Stimulated activated CD8-positive, alpha-beta memory T cell treated with anti-CD3 and anti-CD28 coated beads, Interleukin-2, amount 100 ng/mL, for 1 hour (primary cell): ENCODE measurements at places on chromosomes 2 and 18.

- DNase-seq = no peak
Measured at GRCh38 chr18:32368170-32368569, 102.5 kb downstream of the GAREM1 start.

- no peak for DNase-seq
Measured at GRCh38 chr18:46341986-46342525, 237.9 kb downstream of the HAUS1 start.

- no peak for DNase-seq
Measured at GRCh38 chr2:231034291-231034882, 2.9 kb upstream of the C2orf72 start.

- no peak for DNase-seq
Measured at GRCh38 chr2:188399159-188399558, 107.5 kb downstream of the GULP1 start.

DNA sequence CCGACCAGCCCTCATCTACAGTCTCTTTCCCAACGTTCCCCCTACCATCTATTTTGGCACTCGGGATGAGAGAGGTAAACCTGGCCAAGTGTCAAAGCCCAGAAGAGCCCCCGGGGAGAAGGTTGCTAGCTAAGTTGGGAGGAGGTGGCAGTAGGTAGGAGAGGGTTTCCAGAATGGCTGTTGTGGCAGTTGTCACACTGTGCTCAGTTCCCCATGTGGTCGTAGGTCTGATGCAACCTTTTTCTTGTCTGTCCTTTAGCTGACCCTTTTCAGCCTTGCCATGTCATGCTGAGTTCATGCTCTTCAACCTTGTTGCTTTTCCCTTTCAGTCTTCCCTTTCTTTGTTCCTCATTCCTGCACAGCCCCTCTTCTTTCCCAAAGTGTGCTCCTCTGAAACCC lies 34.5 kb downstream of the TTLL4 start:
- DNase-seq = no peak

GRCh38 chr18:3688690-3689089 lies 238.7 kb downstream of the TGIF1 start:
- DNase-seq = no peak

GRCh38 chr2:17813742-17814473 lies 2.4 kb upstream of the MSGN1 start:
- DNase-seq = no peak

DNA sequence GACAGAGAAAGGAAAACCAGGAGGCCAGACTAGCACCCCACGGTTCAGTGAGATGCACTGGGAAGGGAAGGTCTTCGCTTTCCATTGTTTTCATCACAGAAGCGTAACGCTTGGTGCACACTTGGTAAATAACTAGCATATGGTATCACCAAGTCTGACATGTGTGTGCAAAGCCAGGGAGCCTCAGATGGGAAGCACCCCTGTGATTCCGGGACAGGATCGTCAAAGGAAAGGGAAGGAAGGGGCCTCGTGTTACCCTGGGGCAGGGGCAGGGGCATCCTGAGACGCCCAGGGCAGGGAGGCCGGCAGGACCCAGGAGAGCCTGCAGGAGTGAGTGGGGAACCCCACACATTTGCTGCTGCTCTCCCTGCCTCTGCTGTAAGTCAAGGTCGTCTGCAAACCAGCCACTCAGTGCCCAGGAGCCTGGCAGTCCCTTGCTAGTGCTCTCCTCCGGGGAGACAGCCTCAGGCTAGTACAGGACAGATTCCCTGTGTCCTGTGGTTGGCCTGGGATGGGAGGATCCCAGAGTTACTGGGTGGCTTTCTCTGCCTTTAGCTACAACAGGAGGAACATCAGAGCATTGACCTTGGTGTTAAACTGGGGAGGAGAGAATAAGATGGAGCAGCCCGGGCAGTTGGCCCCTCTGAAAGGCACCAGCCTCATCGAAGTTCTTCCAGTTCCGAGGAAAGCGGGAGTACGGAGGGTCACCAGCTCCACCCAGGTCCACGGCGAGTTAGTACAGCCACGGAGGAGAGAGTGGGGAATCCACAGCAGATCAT lies 192.5 kb downstream of the NDUFA10 start:
- DNase-seq = no peak

DNA sequence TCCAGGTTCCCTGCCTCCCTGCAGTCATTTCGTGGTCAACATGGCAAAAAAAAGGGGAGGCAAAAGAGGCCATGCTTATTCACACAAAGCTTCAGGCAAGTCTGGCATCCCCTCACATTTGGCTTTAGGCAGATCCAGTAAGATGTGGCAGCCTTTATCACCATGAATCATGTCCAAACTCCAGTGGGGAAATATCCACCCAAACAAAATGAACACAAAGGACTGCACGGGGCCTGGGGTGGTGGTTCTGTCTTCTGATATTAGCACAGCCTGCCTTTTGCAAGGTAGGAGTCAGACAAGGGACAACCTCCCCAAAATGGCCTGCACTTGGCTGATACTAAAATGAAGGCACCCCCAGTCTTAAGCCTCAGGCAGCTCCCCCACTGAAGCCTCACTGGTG lies 129.9 kb downstream of the ZBTB7C start:
- DNase-seq = no peak

DNA sequence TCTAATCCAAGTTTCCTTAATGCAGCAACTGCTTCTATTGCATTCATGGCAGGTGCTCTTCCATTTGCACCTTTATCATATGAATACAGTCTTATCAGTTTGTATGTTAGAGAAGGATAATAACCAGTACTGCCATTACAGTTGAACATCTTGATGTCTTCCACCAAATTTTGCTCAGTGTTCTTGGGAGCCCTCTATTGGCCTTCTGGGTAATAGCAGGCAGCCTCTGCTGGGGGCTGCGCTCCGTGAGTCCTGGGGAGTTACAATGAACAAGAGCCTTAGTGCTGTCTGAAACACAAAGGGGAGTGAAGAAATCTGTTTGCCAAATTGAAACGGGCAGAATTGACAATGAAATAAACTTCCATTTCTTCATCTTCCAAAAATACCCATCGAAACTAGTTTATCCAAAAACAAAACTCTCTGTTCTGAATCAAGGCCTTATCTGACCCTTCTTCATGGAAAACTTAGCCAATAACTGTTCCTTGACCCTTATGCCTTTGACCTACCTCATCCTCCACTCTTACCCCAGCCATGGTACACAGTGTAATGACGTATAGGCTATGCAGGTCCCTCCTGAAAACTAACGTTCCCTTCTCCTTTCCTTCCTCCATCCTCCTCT lies 79.9 kb downstream of the ALK start:
- no peak for DNase-seq
